ENCODE measurements at places on chromosomes 4 and X.

GRCh38 chr4:56684320-56685050, 3.4 kb upstream of the HOPX start:
- DNase-seq = no peak

GRCh38 chr4:83582289-83582785, 46.4 kb downstream of the GPAT3 start:
- no peak for DNase-seq

DNA sequence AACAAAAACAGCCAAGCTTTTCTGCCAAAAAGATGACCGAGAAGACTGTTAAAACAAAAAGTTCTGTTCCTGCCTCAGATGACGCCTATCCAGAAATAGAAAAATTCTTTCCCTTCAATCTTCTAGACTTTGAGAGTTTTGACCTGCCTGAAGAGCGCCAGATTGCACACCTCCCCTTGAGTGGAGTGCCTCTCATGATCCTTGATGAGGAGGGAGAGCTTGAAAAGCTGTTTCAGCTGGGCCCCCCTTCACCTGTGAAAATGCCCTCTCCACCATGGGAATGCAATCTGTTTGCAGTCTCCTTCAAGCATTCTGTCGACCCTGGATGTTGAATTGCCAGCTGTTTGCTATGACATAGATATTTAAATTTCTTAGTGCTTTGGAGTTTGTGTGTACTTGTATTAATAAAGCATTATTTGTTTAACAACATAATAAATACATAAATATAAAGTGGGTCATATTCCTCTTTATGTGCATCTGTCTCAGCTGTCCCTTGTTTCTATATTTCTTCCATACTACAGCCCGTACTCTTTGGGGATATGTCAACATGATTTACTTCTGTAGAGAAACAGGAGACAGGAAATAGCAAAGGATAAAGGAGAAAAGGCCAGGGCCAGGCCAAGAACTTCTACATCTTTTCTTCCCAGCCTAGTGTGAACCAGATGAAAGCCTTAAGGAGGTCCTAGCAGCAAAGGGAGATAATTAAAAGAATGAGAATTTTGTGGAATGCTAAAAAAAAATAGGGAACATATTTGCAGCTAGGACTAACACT, 667 bp downstream of the PTTG2 start:
- DNase-seq = no peak

DNA sequence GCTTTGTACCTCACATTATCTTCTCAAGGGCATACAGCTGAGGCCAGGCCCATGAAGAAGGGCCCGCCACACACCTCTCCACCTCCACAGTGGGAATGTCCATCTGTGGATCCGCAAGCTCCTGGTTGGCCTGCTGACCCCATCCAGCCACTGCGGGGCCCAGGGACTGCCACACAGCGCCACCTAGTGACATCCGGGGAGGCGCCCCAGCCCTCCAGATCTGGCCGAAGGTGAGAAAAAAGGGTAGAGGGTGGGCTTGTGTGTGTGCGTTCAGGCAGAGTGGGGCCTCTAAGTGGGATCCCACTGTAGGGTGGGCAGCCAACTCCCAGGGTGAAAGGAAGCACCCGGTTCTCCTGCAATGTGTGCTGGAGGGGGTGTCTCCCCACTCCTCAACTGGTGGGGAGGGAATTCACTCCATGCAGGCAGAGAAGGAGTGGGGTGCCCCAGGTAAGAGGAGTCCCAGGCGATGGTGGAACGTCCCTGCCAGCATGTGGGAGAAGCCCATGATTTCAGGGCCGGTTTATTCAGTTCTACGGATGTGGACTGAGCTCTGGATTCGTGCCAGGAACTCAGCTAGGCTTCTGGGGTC, 117.3 kb downstream of the ENPP6 start:
- DNase-seq = no peak

GRCh38 chrX:132634521-132634920, 145.7 kb upstream of the MBNL3 start:
- DNase-seq = no peak

- no peak for DNase-seq
Observed at GRCh38 chrX:104282166-104282725, 27.5 kb upstream of the ESX1 start.

- no peak for DNase-seq
Observed at GRCh38 chrX:1649621-1650020, 34.8 kb downstream of the ASMT start.

- DNase-seq = no peak
Observed at GRCh38 chr4:145743641-145744040, 63.7 kb downstream of the C4orf51 start.

- no peak for DNase-seq
Observed at GRCh38 chrX:53732797-53733196, 46.3 kb upstream of the HUWE1 start.

Data from GM20000 (cell line).